Activated CD4-positive, alpha-beta T cell treated with anti-CD3 and anti-CD28 coated beads for 24 hours (primary cell): ENCODE measurements at places on chromosomes 3 and 15.

GRCh38 chr15:82979726-82980125 lies 6.3 kb upstream of the RAMAC start:
- no peak for DNase-seq

DNA sequence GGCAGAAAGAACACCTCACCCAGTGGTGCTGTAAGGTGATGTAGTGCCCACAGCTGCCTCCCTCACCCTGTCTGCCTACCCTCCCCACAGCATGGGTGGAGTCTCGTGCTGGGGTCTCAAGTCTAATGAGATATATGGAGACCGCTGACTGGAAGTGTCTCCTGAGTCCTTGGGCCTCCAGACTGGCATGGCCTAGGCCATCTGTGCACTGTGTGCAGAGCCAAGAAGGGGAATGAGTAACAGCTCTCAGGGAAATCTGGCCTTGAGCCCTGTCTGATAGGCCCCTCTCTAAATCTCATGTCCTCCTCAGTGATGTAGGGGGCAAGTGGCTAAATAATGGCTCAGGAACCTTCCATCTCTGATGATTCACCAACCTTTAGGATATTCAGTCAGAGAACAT lies 277.4 kb downstream of the PLCL2 start:
- DNase-seq, result no peak

GRCh38 chr15:72916378-72916777 lies 132.8 kb upstream of the ADPGK start:
- no peak for DNase-seq

DNA sequence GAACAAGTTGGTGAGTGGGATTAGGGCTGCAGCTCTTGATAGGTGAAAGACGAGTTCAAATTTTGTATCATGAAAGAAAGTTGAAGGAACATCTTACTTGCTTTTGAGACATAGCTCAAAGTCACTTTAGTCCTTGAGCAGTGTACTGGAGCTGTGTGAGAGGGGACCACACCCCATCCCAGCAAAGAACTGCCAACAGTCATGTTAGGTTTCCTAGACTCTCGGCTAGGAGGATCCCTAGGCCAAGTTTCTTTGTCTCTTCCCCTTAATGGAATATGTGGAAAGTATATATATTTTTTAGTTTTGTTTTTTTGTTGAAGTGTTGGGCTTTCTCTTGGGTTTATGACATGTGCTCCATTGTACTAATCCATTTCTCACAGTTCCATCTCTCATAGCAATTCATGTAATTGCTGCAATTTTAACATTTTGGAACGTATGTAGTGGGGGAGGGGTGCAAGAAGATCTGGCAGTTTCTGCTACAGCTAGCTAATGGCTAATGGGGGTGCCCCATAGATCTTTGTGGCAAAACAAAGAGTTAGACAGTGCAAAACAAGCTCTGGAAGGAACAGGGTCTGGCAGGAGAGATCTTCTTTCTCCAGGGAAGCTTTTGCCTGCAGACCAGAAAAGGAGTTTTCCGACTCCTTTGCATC lies 25.1 kb downstream of the TLNRD1 start:
- no peak for DNase-seq

DNA sequence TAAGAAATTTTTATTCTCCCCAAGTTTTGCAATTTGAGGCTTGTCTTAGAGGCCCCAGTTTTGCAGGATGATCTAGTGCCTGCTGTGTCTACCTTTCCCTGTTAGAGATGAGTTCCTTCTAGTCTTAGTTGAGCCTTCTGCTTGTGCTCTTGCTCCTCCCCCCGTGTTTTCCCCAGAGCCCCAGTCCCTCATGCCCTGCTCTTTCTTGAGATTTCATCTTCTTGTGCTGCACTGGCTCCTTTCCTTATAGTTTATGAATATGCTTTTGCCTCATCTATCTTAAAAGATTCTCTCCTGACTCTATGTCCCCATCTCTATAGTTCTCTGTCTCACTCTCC lies 4.7 kb downstream of the GAP43 start:
- DNase-seq, result no peak

- DNase-seq, result no peak
These were observed 120.2 kb upstream of the LIPC start for GRCh38 chr15:58311556-58311955.
